ENCODE measurements at places on chromosomes 1 and 21. TPM values are rescaled to one million over a fixed set of nuclear protein-coding genes. Genes with fewer than 3 reads are reported as not detected.

DNA sequence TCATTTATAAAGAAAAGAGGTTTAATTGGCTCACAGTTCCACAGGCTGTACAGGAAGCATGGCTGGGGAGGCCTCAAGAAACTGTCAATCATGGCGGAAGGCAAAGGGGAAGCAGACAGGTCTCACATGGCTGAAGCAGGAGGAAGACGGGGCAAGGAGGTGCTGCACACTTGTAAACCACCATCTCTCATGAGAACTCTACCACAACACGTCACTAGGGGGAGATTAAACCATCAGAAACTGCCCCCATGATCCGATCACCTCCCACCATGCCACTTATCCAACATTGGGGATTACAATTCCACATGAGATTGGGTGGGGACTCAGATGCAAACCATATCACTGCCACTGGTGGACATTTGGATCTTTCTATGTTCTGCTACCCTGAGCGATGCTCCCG is 351.4 kb downstream of the NPHP4 start:
- H3K36me3 ChIP-seq: no peaks in the 10 kb centered on the region
- no peak for DNase-seq
- H3K27me3 ChIP-seq: peaks cover 22% of the 10 kb centered on the region
- H3K4me1 ChIP-seq: no peaks in the 10 kb centered on the region
- no peak overlapping the region for H3K27ac ChIP-seq

DNA sequence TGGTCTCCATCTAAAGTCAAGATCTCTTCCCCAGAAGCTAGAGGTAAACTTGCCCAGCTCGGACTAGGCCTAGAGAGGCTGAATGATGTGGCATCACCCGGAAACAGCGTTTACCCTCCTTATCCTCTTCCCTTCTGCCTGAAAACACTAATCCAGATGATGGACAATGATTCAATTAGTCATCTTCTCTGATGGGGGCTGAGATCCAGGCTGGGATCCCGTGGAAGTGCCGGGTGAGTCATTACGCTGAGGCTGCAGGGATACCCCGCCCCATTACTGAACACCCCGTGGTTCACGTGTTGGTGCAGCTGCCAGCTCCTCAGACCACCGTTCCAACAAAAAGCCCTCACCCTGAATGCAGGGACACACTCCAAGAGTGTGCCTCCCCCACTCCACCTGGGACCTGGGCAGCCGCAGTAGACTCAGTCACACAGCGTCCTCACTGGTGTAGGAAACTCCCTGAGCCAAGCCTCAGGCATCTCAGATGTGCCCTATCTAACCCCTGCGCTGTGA is 2.0 kb downstream of the S100A6 start:
- peak overlapping the region; percentile 89 for H3K4me3 ChIP-seq
- H3K27me3 ChIP-seq: no peaks in the 10 kb centered on the region
- DNase-seq: peak; percentile 33
- peaks cover 58% of the 10 kb centered on the region for H3K4me1 ChIP-seq

- H3K36me3 ChIP-seq: no peaks in the 10 kb centered on the region
- H3K4me3 ChIP-seq: no peak overlapping the region
- H3K4me1 ChIP-seq: peaks cover 4% of the 10 kb centered on the region
- peaks cover 38% of the 10 kb centered on the region for H3K27me3 ChIP-seq
- DNase-seq: no peak
- H3K27ac ChIP-seq: no peak overlapping the region
Observed at GRCh38 chr1:162939035-162939434, 78.1 kb upstream of the CCDC190 start.

- H3K4me1 ChIP-seq: no peaks in the 10 kb centered on the region
- no peak for DNase-seq
- H3K36me3 ChIP-seq: no peaks in the 10 kb centered on the region
- H3K27ac ChIP-seq: no peak within 1 kb of the TSS
- no peak within 1 kb of the TSS for H3K4me3 ChIP-seq
- H3K27me3 ChIP-seq: no peaks in the 10 kb centered on the region
Observed at GRCh38 chr1:150720703-150721102, at the start of gene HORMAD1. HORMAD1 (minus strand) TSS chr1:150720895; CDS start chr1:150719505, 1,390 bp downstream.

GRCh38 chr1:17653728-17654351 is 101.3 kb upstream of the ACTL8 start:
- no peak overlapping the region for H3K27ac ChIP-seq
- no peaks in the 10 kb centered on the region for H3K4me1 ChIP-seq
- peak; percentile 56 for DNase-seq
- H3K27me3 ChIP-seq: peaks cover 2% of the 10 kb centered on the region
- no peaks in the 10 kb centered on the region for H3K36me3 ChIP-seq

- no peak overlapping the region for H3K4me3 ChIP-seq
- H3K27ac ChIP-seq: no peak overlapping the region
- H3K4me1 ChIP-seq: peaks cover 34% of the 10 kb centered on the region
- peaks cover 12% of the 10 kb centered on the region for H3K27me3 ChIP-seq
- DNase-seq: peak; percentile 77
- H3K36me3 ChIP-seq: no peaks in the 10 kb centered on the region
Observed at GRCh38 chr21:39000496-39000895, 182.8 kb downstream of the PSMG1 start.

DNA sequence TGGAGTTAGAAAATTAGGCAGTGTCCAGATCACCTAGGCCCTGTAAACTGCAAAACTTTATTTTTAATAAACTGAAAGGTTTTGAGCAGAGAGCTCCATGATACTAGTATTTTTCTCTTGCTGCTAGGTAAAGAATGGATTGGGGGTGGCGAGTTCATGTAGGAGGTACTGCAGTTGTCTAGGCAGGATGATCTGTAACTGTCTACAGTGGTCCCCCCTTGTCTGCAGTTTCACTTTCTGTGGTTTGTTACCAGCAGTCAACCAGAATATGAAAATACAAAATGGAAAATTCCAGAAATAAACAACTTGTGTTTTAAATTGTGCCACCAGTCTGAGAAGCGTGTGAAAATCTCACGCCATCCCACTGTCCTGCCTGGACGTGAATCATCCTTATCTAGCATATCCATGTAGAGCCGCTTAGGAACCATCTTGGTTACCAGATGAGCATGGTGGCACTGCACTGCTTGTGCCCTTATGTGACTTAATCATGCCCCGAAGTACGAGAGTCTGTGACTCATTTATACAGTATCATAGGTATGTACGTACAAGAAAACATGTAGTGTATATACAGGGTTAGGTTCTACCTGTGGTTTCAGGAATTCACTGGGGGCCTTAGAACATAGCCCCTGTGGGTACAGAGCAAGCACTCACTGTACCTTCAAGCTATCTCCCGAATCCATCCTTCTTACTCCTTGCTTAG is 94.2 kb downstream of the AHCTF1 start:
- peaks cover 9% of the 10 kb centered on the region for H3K36me3 ChIP-seq
- H3K4me1 ChIP-seq: peaks cover 6% of the 10 kb centered on the region
- peak; percentile 6 for DNase-seq
- H3K27me3 ChIP-seq: peaks cover 3% of the 10 kb centered on the region

DNA sequence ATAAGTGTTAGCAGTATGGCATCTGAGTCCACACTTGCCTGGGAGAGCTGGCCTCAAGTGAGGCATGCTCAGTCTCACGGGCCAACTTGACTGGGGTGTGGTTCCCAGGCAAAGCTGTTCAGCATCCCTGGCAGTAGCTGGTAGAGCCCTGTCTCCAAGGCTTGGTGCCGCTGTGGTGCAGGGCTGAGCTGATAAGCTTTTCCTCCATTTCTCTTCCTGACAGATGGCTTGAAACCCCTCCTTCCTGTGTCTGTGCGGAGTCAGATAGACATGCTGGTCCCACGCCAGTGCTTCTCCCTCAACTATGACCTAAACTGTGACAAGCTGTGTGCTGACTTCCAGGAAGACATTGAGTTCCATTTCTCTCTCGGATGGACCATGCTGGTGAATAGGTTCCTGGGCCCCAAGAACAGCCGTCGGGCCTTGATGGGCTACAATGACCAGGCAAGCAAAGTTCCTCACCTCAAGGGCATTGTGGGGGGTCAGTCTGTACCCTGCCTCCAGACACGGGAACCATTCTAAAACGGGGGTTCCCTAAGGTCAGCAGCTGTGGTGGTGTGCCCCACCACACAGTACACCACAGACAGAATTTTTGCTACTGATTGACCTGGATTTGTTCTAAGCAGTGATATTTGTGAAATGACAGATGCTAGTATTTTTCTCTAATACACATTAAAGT is 13.7 kb upstream of the MIIP start:
- H3K4me1 ChIP-seq: no peaks in the 10 kb centered on the region
- peak overlapping the region; percentile 12 for H3K27ac ChIP-seq
- no peak for DNase-seq
- no peaks in the 10 kb centered on the region for H3K27me3 ChIP-seq
- H3K36me3 ChIP-seq: peaks cover 73% of the 10 kb centered on the region

DNA sequence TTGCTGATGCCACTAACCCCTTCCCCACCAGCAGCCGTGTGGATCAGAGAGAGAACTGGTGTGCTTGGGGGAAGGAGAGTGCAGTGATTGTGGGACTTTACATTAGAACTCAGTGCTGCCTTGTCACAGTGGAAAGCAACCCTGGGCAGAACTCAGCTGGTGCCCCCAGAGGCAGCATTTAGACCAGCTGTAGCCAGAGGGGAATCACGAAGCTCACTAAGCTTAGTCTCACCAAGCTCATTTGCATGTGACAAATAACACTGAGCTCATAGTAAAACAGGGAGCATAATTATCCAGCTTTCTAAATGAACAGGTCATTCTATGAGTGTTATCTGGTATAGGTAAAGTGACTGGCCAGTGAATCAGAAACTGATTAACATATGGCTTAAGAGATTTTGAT is 9.8 kb upstream of the SMAP2 start:
- peak; percentile 69 for DNase-seq
- H3K27ac ChIP-seq: no peak overlapping the region

DNA sequence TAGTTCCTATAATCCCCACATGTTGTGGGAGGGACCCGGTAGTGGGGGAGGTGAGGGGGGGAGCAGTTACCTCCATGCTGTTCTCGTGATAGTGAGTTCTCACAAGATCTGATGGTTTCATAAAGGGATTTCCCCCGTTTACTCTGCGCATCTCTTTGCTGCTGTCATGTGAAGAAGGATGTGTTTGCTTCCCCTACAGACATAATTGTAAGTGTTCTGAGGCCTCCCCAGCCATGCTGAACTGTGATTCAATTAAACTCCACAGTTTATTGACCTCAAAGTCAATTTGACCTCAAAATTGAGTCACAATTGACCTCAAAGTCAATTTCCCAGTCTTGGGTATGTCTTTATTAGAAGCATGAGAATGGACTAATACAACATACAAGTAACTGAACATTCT is 19.7 kb downstream of the DPH5 start:
- H3K36me3 ChIP-seq: peaks cover 54% of the 10 kb centered on the region
- no peaks in the 10 kb centered on the region for H3K27me3 ChIP-seq
- peaks cover 57% of the 10 kb centered on the region for H3K4me1 ChIP-seq
- H3K27ac ChIP-seq: peak overlapping the region; percentile 44
- DNase-seq: peak; percentile 36
- H3K4me3 ChIP-seq: no peak overlapping the region

- no peak overlapping the region for H3K4me3 ChIP-seq
- no peaks in the 10 kb centered on the region for H3K36me3 ChIP-seq
- DNase-seq: no peak
- H3K27ac ChIP-seq: no peak overlapping the region
Observed at GRCh38 chr1:202107801-202108731, 14.7 kb upstream of the GPR37L1 start.

DNA sequence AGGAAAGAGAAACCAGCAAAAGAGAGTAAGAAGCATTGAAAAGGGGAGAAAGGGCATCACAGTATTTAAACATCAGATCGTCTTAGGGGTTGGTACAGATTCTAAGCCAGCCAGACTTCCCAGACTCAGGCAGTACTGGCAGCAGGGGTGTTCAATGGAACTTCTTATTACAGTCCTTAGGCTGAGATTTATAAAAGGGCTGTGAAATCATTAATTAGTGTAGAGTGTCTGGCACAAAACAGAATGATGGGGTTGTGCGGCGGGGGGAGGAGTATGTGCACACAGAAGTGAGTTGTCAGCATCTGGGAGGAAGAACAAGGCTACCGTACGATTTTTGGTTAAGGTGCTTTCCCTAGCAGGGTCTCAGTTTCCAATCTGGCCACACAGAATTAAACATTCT is 38.2 kb downstream of the ARHGEF11 start:
- no peak overlapping the region for H3K4me3 ChIP-seq
- H3K27ac ChIP-seq: no peak overlapping the region
- H3K27me3 ChIP-seq: peaks cover 24% of the 10 kb centered on the region
- H3K36me3 ChIP-seq: no peaks in the 10 kb centered on the region
- H3K4me1 ChIP-seq: no peaks in the 10 kb centered on the region

GRCh38 chr1:67947114-67947513 is 103.3 kb downstream of the DIRAS3 start:
- no peak overlapping the region for H3K4me3 ChIP-seq
- H3K36me3 ChIP-seq: no peaks in the 10 kb centered on the region
- no peak overlapping the region for H3K27ac ChIP-seq
- H3K4me1 ChIP-seq: no peaks in the 10 kb centered on the region

GRCh38 chr1:192584866-192585265 is 9.3 kb downstream of the RGS1 start:
- DNase-seq: no peak
- H3K27me3 ChIP-seq: no peaks in the 10 kb centered on the region
- no peak overlapping the region for H3K4me3 ChIP-seq
- H3K36me3 ChIP-seq: no peaks in the 10 kb centered on the region

- peaks cover 3% of the 10 kb centered on the region for H3K27me3 ChIP-seq
- no peaks in the 10 kb centered on the region for H3K4me1 ChIP-seq
- no peak overlapping the region for H3K27ac ChIP-seq
- H3K4me3 ChIP-seq: no peak overlapping the region
- no peaks in the 10 kb centered on the region for H3K36me3 ChIP-seq
- no peak for DNase-seq
Observed at GRCh38 chr21:41075656-41076055, 92.3 kb upstream of the BACE2 start.

DNA sequence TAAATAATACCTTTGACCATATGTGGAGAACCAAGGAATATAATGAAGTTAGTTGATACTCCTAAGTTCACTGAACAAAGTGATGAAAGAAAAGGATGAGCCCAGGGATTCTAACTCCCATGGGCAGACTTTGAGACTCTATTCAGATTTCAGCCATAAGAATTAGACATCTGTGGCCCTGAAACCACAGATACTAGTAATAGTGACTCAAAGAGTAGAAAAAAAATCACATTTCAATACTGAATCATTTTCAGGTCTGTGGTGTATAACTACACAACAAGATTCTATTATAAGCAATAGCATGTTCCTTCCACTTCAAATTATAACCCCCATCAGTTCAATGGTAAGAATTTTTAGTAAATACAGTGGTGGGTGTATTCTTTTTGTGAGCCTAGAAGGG is 16.4 kb upstream of the F13B start:
- H3K4me3 ChIP-seq: no peak overlapping the region
- peaks cover 43% of the 10 kb centered on the region for H3K36me3 ChIP-seq
- DNase-seq: no peak
- H3K27ac ChIP-seq: no peak overlapping the region
- H3K27me3 ChIP-seq: no peaks in the 10 kb centered on the region

NFASC gene
- 0.48 TPM for total RNA-seq

AUNIP gene
- total RNA-seq: 12.9 TPM

CHIT1 gene
- 0.80 TPM for total RNA-seq

DCST1 gene
- total RNA-seq: not detected

Measured in activated CD4-positive, alpha-beta T cell treated with anti-CD3 and anti-CD28 coated beads for 36 hours (primary cell).